CD4-positive, CD25-positive, alpha-beta regulatory T cell (primary cell): ENCODE measurements at places on chromosomes 4 and X.
A peak's percentile ranks its signal among the peaks of the same experiment; 100 is the strongest.

- DNase-seq, result peak; percentile 92
Observed at GRCh38 chrX:989959-990510, 222.4 kb downstream of the CRLF2 start.

DNA sequence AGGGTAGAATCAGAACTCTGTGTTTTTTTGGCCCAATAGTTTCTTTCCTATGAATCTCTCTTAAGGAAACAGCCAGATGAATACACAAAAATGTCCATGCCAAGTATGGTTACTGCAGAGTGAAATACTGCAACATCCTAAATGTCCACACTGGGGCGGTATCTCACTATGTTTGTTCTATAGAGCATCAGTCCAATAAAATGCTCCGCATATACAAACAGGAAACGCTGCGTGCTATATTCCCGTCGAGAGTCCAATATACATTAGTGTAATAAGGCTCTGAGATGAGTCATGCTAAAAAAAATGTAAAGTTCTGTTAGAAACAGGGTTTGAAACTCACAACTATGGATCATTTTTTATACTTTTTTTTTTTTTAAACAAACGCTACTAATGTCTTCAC lies 72.9 kb upstream of the ENOX2 start:
- DNase-seq, result no peak

- DNase-seq, result no peak
Observed at GRCh38 chr4:185145572-185145971, 2.5 kb downstream of the SLC25A4 start.

DNA sequence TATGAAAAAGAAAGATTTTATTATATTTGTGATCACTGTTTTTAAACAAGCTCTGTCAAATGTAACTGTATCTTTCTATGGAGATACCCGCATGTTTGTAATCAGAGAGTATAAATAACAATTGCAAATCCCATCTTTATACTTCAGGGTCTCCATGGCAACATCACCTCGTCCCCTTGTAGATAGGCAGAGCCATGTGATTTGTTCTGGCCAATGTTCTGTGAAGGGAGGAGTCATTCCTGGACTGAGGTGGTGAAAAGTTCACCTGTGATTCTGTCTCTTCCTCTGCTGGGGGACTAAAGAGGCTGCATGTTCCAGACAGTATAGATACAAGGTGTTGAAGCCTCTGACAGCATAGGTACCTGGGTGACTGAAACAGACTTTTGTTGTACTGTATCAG lies 45.6 kb upstream of the MED14 start:
- DNase-seq, result no peak

DNA sequence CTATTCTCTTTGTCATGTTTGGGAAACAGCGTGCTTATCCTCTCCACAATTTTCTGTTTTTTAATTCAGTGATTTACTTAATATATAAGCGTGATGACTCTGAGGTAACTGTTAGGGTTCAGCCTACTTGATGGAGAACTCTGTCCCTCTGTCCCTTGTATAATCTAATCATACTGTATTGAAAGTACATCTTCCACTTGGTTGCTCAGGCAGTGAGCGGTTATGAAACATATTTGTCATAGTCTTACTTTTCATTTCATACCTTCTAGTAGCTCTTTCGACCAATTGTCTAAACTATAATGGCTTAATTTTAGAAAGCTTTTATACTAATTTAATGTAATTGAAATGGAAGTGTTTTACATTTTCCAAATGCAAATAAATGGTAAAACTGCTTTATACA lies 469.0 kb downstream of the TLL1 start:
- no peak for DNase-seq

DNA sequence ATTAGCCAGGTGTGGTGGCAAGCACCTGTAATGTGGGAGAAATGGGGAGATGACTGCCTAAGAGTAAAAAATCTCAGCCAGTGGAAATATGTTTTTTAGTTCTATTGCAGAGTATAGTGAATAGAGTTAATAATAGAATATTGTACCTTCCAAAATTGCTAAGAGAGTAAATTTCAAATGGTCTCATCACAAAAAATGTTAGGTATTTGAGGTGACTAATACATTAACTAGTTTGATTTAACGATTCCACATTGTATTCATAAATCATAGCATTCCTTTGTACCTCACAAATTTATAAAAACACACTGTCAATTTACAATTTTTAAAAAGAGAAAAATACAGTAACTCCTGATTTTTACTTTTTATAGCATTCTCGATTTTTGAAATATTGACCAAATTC lies 681.5 kb upstream of the EPHA5 start:
- DNase-seq, result no peak

DNA sequence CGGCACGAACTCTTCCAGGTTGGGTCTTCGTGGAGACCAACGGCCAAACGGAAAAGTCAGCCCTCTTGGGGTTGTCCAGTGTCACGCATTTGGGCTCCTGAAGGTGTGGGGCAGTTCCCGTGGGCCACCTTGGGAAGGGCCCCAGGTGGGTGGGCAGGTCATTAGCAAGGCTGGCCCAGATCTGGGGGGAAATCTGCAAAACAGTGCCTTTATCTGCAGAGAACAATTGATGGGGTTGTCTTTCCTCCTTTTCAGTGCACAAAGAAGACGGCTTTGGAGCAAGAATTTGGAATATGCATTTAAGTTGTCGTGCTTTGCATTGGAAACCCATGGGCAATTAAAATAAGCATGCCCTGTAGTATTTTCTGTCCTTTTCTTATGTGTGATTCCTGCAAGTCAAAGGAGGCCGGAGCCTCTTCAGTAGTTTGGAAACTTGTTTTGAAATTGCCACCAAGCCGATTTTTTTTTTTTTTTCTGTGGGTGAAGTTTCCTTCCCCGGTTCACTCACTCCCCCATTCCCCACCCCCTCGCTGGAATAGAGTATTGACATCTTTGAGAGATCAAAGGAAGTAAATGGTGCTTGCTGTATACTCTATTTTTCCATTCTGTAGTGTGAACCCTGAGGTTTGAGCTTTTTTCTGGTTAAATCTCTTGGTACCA lies 9.8 kb downstream of the ZIC3 start:
- no peak for DNase-seq

GRCh38 chrX:47751670-47752069 lies 85.0 kb upstream of the ZNF81 start:
- peak; percentile 6 for DNase-seq

GRCh38 chr4:93749292-93749761 lies 79.2 kb upstream of the ATOH1 start:
- no peak for DNase-seq

GRCh38 chr4:163493643-163494359 lies 689 bp upstream of the TMA16 start:
- DNase-seq, result no peak

GRCh38 chr4:114211556-114211955 lies 232.1 kb upstream of the ARSJ start:
- DNase-seq, result no peak

DNA sequence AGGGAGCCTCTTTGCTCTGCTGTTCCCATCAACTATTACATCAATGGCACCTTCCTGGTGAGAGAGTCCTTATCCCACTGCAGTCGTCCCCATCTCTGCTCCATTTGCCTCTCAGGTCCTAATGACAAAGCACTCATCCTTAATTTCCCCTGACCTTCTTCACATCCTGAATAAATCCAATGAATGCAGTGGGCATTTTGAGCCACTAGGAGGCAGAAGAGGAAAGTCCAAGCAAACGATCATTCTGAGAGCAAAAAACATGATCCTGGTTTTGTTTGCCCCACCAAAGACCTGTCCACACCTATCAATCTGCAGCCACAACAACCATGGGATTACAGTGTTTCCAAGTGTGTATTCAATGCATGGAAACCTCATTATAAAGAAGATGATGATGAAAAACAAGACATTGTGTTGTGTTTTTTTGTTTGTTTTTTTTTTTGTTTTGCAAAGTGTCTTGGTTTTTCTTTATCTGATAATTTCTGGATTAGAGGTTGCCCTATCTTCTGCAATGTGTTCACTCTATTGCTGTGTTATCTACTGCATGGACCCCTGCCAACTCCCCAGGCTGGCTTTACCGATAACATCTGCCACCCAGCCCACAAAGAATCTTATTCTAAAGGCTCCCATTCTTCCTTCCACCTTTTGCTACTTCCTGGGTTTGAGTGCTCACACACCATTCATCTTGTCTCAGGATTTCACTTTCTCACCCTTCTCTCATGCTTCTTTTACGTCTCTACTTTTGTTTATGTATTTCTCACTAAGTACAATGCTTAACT lies 207.2 kb downstream of the NLGN4X start:
- peak; percentile 30 for DNase-seq

DNA sequence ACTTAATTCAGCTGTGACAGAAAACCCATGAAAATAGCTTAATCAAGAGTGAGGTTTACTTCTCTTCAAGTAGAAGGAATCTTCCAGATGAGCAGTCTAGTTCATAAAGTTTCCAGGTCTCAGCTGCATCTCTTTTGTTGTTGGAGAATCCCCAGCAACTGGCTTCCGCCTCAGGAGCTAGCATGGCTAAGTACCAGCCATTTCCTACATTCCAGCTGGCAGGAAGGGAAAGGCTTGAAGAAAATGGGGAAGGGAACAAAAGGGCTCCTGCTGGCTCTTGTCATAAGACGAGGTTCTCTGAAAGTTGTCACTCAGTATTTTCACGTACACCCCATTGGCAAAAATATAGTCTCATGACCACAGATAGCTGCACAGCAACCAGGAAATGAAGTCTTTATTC lies 27.3 kb upstream of the TRIM2 start:
- no peak for DNase-seq

- DNase-seq, result peak; percentile 7
Observed at GRCh38 chr4:8539661-8540060, 40.5 kb upstream of the GPR78 start.

GRCh38 chr4:88333741-88334405 lies 44.8 kb upstream of the HERC6 start:
- DNase-seq, result no peak

DNA sequence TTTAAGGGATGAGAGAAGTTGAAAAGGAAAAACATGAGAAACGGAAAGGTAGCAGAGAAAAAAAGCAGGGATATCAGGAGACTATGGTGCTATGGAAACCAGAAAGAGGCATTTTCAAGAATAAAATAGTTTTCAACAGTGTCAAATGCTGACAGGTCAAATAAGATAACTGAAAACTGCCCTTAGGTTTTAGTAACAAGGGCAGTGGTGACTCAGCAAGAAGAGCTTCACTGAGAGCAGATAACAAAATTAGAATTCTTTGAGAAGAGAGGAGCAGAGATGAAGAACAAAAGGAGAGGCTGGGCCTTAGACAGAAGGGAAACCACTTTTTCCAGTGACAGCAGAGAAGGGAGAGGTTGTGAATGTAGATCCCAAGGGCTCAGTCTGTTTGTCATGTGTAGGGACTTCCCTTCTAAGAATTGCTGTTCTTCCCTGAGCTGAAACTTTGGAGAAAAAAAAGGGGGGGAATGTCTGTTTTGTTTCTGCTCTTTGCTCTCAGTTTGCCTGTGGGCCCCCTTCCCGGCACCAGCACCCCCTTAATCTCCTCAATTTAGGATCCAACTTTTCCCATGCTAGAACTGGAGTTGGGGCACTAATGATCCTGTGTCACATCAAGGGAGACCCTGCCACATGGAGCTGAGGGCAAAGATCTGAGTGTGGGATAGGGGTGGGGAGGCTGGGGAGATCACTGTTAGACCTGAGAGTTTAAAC lies 26.8 kb upstream of the MAGEA10 start:
- no peak for DNase-seq

DNA sequence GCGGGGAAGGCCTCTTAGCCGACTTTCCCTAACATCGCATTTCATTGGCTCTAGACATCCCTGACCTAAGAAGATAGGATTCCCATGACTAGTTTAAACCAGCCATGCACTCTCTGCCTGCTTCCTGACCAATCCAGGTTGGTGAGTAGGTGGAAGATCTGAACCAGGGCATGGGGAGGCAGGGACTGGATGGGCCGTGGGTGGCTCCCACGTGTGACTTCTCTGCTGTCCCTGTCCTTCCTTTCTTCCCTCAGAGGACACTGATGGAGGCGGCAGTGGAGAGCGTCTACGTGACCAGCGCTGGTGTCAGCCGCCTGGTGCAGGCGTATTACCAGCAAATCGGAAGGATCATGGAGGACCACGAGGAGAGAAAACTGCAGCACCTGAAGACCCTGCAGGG lies 90.7 kb downstream of the EVC start:
- DNase-seq, result no peak

- no peak for DNase-seq
Observed at GRCh38 chrX:39556056-39556455, 541.7 kb downstream of the BCOR start.

DNA sequence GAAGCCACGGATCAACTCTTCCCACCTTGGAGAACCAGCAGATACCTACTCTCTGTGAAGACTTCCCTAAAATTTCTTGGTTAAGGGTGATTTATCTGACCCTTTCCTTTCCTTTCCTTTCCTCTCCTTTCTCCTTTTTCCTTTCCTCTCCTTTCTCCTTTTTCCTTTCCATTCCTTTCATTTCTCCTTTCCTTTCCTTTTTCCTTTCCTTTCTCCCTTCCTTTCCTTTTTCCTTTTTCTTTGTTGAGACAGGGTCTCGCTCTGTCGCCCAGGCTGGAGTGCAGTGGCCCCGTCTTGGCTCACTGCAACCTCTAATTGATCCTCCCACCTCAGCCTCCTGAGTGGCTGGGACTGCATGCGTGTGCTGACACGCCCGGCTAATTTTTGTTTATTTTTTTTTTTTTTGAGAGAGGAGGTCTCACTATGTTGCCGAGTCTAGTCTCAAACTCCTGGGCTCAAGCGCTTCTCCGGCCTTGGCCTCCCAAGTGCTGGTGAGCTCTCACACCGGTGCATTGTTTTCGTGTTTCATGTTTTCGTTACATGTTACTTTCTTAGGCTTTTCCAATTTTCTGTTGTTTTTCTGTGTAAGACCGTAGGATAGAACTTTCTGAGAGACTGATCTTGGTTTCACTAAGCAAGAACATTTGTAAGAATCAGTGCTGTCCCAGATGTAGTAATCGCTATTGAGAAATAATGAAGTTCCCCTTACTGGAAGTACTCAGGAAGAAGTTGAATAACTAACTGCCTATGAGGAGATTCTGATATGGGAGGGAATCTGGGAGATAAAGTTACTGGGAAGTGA lies 2.0 kb downstream of the TMEM165 start:
- DNase-seq, result no peak

DNA sequence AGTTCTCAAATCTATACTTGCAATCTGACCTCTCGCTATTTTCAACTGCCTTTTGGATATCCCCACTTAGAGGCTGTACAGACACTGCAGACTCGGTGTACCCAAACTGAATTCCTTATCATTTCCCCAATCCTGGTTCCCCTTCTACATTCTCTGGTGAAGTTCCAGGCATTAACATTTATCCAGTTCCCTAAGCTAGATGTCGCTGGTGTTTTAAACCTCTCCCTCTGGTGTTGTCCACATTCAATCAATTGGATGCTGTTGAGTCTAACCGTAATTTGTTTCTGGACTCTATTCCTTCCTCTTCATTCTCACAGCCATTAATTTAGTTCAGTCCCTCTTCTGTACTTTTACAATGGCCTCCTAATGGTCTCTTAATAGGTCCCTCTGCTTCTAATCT lies 7.2 kb upstream of the STK26 start:
- DNase-seq, result no peak

GRCh38 chr4:149426461-149426860 lies 389.2 kb downstream of the IQCM start:
- DNase-seq, result no peak
